Cardiac muscle cell (in vitro differentiated cells and primary cell): ENCODE measurements at places on chromosomes 16 and 17.
A peak's percentile ranks its signal among the peaks of the same experiment; 100 is the strongest.

- H3K27ac ChIP-seq = no peak overlapping the region
- H3K4me1 ChIP-seq = peaks cover 4% of the 10 kb centered on the region
- no peak overlapping the region for H3K4me3 ChIP-seq
Measured at GRCh38 chr17:37447641-37448040, 41.0 kb downstream of the TADA2A start.

DNA sequence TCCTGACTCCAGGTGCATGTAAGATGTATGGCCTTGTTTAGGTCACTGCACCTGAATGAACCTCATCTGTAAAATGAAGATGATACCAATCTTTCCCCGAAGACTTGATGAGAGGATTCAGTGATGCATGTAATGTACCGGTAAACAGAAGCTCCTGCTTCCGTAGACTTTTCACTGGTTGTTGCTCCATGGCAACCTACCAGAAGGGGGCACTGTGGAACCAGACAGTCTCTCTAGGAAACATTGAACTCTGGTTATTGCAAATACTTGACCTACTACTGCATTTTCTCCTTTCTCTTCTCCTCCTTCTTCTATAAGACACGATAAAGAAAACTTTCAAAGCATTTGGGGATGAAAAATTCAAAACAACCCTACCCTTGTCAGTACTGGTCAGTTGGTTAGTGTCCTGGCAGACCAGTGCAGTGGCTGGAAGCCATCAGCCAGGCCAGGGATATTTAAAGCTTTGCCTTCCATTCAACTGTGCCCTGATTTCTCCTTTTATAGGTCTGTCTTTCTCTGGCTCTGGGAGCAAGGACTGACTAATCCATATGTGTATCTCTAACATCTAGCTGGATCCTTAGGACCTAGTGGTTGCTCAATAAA lies 667.4 kb upstream of the SALL1 start:
- no peak overlapping the region for H3K27ac ChIP-seq
- peak; percentile 65 for DNase-seq
- H3K4me3 ChIP-seq = no peak overlapping the region
- no peaks in the 10 kb centered on the region for H3K36me3 ChIP-seq

DNA sequence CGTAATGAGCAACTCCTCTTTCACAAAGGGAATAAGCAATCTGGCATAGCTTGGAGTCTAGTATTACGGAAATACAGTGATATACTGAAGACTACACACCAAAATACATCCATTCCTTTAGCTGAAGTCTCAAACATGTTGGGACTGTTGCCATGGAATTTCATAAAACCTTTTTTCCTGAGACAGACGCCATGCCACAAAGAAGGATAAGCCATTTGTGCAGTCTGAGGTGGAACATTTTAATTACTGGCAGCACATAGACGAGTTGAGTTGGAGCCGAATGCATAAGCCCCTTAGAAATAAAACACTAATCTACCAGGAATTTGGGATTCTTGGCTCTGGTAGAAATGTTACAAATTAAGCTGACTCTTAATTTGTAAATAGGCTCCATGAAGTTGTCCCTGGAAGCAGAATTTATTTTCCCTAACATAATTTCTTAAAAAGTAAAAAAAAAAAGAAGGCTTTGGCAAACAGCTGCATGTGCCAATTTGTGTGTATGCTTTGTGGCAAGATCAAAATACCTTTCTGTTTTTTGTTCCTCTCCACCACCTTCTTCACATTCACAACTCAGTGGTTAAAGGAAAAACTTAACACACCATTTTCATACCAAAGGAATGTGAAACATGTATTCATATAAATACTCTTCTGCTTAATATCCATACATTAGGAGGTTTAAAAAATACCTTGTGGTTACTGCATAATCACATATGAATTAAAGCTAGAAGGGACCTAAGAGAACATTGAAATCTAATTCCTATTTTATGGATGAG lies 25.5 kb downstream of the GRB7 start:
- peak; percentile 73 for DNase-seq
- no peaks in the 10 kb centered on the region for H3K36me3 ChIP-seq
- peaks cover 8% of the 10 kb centered on the region for H3K4me1 ChIP-seq
- no peak overlapping the region for H3K27ac ChIP-seq
- H3K4me3 ChIP-seq = no peak overlapping the region

DNA sequence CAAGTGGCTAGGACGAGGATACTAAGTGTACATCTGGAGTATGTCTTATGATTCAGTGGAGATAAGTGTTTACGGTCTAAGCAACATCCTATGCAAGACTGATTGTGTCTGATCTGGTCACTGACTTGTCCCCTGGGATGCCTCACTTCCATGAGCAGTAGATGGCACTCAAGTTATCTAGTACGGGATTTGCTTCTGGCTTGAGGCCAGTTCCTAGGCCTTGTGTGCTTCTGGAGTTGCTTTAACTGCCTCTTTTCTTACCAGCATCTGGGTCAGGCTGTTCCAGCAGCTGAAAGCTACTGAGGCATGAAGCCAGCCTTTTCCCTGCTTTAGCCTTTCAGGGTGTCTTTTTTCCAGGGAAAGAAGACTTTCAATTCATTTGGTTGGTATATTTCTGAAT lies 23.0 kb downstream of the SUPT6H start:
- no peaks in the 10 kb centered on the region for H3K4me1 ChIP-seq
- H3K36me3 ChIP-seq = peaks cover 95% of the 10 kb centered on the region
- H3K27me3 ChIP-seq = no peaks in the 10 kb centered on the region
- no peak overlapping the region for H3K27ac ChIP-seq
- H3K4me3 ChIP-seq = no peak overlapping the region

DNA sequence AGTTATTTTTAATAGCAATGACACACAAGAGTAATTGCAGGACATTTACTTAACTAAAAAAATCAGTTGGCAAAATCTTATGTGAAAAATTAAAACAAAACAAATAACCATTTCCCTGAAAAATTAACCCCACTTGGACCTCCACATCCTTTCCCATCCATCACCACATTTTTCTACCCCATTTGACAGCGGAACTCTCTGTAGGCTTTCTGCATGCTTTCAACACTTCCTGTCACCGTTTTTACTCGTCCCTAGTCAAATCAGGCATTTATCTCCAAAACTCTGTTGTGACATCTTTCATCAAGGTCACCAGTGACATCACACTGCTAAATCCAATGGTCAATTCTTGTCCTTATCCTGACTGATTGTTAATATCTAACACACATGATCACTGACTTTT lies 27.5 kb downstream of the KCNJ16 start:
- DNase-seq = no peak
- no peaks in the 10 kb centered on the region for H3K4me1 ChIP-seq
- no peaks in the 10 kb centered on the region for H3K27me3 ChIP-seq
- no peaks in the 10 kb centered on the region for H3K36me3 ChIP-seq
- no peak overlapping the region for H3K27ac ChIP-seq
- no peak overlapping the region for H3K4me3 ChIP-seq

GRCh38 chr17:35765086-35765710 lies 4.5 kb downstream of the C17orf50 start:
- H3K36me3 ChIP-seq = no peaks in the 10 kb centered on the region
- H3K27me3 ChIP-seq = peaks cover 13% of the 10 kb centered on the region
- no peaks in the 10 kb centered on the region for H3K4me1 ChIP-seq
- H3K4me3 ChIP-seq = no peak overlapping the region
- DNase-seq = no peak

DNA sequence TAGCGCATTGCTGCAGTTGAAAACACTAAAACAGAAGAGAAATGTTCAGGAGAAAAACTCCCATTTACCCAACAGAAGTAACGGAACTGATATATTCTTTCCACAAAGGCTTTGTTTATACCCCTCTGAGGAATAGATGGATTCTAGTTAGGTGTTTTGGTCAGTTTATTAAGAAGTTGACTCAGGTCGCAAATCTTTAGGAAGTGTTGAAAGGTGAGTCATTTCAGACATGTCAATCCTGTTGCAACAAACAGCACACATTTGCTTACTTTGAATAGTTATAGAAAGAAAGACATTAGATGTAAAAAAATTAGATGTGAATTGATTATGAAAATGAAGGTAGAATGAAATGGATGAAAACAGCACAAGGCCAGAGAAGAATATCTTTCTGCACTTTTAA lies 941.0 kb downstream of the KCNJ2 start:
- H3K4me1 ChIP-seq = no peaks in the 10 kb centered on the region
- DNase-seq = no peak
- no peaks in the 10 kb centered on the region for H3K27me3 ChIP-seq
- no peak overlapping the region for H3K27ac ChIP-seq
- H3K36me3 ChIP-seq = no peaks in the 10 kb centered on the region
- H3K4me3 ChIP-seq = no peak overlapping the region

- H3K27me3 ChIP-seq = no peaks in the 10 kb centered on the region
- H3K4me3 ChIP-seq = no peak overlapping the region
- H3K4me1 ChIP-seq = peaks cover 6% of the 10 kb centered on the region
- no peaks in the 10 kb centered on the region for H3K36me3 ChIP-seq
- DNase-seq = peak; percentile 72
Measured at GRCh38 chr17:41962768-41963434, 3.7 kb upstream of the CNP start.

- H3K36me3 ChIP-seq = no peaks in the 10 kb centered on the region
- no peak overlapping the region for H3K27ac ChIP-seq
- H3K27me3 ChIP-seq = no peaks in the 10 kb centered on the region
- no peaks in the 10 kb centered on the region for H3K4me1 ChIP-seq
Measured at GRCh38 chr16:82824408-82824807, 197.6 kb downstream of the CDH13 start.
